ENCODE measurements at places on chromosomes 1 and 21.

GRCh38 chr1:206631085-206631509 lies 4.2 kb upstream of the DYRK3 start:
- DNase-seq = peak; percentile 33

DNA sequence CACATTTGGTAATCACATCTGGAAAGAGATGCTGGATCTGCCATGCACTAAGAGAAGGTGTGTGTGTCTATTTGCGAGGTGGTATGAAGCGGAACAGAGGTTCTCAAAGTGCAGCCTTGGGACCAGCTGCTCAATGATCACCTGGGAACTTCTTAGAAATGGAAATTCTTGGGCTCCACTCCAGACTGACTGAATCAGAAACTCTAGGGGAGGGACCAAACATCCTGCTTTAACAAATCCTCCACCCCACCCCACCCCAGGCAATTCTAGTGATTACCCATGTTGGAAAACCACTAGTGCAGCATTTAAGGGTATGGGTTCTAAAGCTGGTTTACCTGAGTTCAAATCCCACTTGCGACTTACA lies 143.9 kb upstream of the JUN start:
- no peak for DNase-seq

GRCh38 chr1:24138476-24139221 lies 4.3 kb downstream of the IL22RA1 start:
- no peak for DNase-seq

- DNase-seq = no peak
Observed at GRCh38 chr1:93607814-93608186, 73.8 kb downstream of the BCAR3 start.

All from HuH-7.5 (cell line).